ENCODE measurements at places on chromosomes 12 and 14. TPM values are rescaled to one million over a fixed set of nuclear protein-coding genes. Genes with fewer than 3 reads are reported as not detected.

DNA sequence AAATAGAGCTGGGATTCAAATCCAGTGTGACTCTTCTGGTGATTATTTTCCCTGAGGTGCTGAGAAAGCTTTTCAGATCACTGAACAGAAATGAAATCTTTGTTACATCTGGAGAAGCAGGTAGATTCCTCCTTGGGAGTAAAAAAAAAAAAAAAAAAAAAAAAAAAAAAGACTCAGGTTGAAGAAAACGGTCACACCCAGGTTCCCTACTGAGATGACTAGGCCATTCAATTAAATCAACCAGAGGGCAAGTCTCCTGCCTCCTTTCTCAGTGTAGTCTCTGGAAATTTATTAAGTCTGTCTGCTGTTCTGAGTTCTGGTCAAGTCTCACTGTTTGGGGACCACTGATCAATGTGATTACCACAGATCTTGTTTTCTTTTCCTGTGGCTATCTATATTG, 24.0 kb downstream of the ARG2 start:
- no peak overlapping the region for H3K27ac ChIP-seq
- peaks cover 2% of the 10 kb centered on the region for H3K27me3 ChIP-seq
- peaks cover 16% of the 10 kb centered on the region for H3K36me3 ChIP-seq
- DNase-seq: no peak

GRCh38 chr12:82361461-82361915, 3.2 kb downstream of the METTL25 start:
- H3K36me3 ChIP-seq: peaks cover 18% of the 10 kb centered on the region
- no peak overlapping the region for H3K27ac ChIP-seq
- peaks cover 33% of the 10 kb centered on the region for H3K4me1 ChIP-seq

DNA sequence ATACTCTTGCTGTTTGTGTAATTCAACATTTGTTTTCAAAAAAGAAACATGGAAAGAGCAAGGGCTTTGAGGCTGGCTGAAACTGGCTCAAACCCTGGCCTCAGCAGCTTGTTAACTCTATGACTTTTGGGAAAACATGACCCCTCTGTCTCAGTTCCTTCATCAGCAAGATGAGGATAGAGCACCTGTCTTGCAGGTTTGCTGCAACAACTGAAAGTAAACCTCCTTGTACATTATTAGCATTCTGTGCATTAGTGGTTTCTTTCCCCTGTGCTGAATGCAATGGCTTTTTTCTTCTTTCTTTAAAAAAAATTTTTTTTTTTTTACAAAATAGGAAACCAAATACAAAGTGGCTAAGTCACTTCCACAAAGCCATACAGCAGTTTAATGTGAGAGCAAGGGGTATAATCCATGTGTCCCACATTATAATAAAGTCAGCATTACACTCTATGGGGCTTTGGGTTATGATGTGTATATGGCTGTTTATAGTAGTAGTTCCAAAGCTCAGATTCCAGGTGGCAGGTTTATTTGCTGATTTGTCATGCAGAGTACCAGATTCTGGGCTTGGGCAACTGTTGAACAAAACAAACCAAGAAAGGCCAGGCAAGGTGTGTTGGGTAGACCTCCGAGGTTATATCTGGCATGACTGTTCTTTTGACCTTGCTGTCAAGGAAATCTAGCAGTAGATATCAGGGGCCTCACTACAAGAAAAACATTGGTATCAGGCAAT, 194.5 kb upstream of the CNOT2 start:
- no peaks in the 10 kb centered on the region for H3K27me3 ChIP-seq
- no peak overlapping the region for H3K27ac ChIP-seq
- H3K4me3 ChIP-seq: no peak overlapping the region

Gene GALNT16
- total RNA-seq: 0.46 TPM

Gene APOLD1
- 5.7 TPM for total RNA-seq

All from HFFc6 (cell line).